ENCODE measurements at places on chromosomes 4 and X.
A peak's percentile ranks its signal among the peaks of the same experiment; 100 is the strongest.

DNA sequence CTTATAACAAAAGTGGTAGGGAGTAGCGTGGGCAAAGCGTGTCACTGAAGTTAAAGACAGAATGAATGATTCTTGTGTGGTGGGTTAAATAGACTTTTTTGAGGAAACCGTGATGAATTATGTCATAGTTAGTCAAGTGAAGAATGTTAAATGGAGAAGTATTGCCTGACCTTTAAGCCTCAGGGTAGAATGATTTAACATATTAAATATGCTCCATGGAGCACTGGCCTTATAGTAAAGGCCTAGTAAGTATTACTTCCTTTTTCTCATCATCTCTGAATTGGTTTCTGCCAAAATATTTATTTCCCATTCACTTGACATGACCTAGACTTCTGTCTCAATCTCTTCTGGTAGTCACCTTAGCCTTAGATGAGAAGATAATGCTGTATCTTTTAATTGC, 23.7 kb downstream of the MAGEB1 start:
- no peak for DNase-seq

DNA sequence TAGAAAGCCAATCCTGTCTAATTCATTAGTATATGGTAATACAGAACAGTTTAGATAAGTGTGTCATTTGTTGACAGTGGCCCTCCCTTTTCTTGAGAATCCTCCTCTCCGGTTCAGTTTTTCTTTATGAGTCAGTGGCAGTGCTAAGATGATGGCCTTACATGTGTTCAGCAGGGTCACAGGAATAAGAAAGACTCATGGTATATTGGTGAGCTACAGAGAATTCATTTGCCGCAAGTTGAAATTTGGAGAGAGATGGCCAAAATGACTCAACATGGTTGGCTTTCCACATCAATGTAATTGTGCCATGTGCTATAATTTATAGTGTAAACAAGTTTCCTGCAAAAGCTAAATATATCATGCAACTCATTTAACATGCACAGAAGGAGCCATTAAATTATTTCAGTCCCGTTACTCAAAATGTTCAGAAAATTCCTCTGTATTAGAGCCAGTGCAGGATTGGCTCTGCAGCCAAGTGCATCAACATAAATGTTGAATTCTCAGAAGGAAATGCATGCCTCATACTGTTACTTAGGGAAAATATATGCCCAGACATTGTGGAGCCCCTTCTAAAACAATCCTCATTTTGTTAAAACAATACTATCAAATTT, 374.3 kb downstream of the AFF2 start:
- DNase-seq, result no peak

- DNase-seq, result no peak
Measured at GRCh38 chr4:115154826-115155225, 41.4 kb upstream of the NDST4 start.

- peak; percentile 25 for DNase-seq
Measured at GRCh38 chr4:183986971-183987946, 82.2 kb downstream of the STOX2 start.

DNA sequence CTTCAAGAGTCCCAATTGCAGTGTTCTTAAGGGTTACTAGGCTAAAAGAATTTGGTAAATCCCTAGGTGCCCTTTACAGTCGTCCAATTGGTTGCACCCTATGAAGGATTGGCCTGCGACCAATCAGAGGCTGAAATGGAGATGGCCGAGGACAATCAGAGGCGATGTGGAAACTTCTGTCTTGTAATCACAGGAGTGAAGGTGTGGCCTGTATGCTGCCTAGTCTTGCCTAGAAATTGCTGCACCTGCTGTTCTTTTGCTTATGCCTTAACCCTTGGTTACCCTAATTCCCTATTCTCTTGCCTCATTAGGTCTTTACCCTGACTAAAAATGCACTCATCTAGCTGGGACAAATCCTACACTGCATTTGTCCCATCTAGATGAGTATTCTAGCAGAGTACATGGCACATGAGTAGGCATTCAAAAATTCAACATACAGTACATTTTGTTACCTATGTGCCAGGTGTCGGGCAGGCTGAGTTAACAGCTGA, 1.0 kb upstream of the DCK start:
- no peak for DNase-seq

- DNase-seq, result no peak
Measured at GRCh38 chrX:40947276-40947675, 138.0 kb upstream of the USP9X start.

DNA sequence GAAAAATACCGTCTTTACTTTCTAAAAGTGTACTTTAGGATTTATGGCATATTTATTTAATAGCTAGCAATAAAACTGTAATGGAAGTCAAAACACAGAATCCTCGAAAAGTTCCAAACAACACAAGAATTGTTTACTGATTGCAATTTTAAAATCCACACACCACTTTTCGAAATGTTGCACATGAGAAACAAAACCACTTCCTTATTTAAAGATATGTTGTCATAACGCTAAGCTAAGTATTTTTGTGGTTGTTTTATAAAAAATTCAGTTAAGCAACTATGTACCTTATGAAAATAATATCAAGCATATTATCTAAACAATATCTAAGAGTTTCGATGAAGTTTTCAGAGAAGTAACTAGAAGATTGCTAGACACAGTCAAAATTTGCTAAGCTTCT, 344 bp downstream of the TMPRSS11D start:
- DNase-seq, result no peak

- DNase-seq, result no peak
Measured at GRCh38 chr4:48405924-48406323, 64.6 kb downstream of the SLAIN2 start.

- DNase-seq, result no peak
Measured at GRCh38 chr4:188195389-188195985, 56.2 kb downstream of the TRIML1 start.

GRCh38 chr4:41426539-41426938, 111.4 kb upstream of the LIMCH1 start:
- DNase-seq, result no peak

DNA sequence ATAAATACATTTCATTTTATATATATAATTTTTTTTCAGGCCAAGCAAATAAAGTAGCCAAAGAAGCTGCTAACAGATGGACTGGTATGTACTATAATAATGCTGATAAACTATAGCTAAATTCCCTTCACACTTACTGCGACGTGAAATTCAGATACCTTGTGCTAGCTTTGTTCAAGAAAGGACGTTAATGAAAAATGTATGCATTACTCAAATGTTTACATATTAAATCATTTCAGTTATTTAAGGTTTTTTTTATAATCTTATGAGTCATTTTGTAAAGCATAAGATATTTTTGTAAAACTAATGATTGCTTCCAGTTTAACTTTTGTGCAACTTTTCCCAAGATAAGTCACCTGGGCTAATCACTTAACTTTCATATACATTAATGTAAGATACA, 57.2 kb upstream of the TMEM131L start:
- no peak for DNase-seq

- DNase-seq, result no peak
Measured at GRCh38 chr4:26746802-26747213, 113.8 kb upstream of the STIM2 start.

DNA sequence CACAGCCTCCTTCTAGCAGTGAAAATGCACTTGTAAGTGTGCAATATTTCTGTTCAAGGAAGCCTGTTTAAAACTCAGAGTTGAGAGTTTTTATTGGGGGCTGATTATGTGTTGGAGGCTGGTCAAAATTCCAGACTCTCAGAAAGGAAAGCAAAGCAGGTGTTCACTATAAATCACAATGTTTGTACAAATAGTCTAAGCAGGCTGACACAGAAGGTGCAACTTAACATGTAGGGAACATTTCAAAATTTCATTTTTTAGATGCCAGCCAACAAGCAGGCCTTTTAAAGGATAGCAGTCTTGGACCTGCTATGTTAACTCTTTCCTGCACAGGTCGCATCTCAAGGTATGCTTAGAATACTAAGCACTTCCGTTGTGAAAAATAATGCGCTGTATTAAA, 112.3 kb upstream of the IL13RA1 start:
- DNase-seq, result no peak

GRCh38 chrX:78708262-78708661, 39.3 kb upstream of the LPAR4 start:
- no peak for DNase-seq

DNA sequence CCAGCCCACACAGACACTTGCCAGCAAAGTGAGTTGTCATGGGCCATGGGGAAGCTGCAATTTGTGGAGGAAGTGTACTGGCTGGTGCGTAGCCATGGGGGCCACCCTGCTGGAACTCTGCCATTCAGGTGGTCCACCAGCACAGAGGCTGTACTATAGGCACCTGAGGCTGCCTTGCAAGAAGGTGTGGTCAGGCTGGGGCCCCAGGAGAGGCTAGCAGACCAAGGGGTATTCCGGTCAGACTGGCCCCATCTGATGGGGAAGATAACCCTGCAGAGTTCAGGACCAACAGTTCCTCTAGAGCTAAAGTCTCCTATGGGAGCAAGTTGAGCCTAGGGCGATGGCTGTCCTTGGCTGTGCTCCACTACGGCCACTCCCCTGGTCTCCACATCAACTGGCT, 136.1 kb downstream of the DCAF12L2 start:
- DNase-seq, result no peak

GRCh38 chrX:41686788-41687187, 2.0 kb upstream of the GPR34 start:
- DNase-seq, result no peak

DNA sequence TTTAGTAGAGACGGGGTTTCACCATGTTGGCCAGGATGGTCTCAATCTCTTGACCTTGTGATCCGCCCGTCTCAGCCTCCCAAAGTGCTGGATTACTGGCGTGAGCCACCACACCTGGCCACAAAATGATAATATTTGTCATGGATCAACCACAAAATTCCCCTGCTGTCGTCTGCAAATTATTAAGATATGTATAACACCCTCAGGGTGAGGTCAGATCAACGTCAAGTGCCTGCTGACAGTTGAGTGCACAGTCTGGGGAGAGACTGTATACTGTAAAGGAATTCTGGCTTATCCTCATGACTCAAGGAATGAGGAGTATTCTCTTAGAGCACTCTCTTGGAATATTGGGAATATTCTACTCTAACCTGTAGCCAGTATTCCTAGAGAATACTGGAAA, 11.2 kb downstream of the EPGN start:
- DNase-seq, result no peak

DNA sequence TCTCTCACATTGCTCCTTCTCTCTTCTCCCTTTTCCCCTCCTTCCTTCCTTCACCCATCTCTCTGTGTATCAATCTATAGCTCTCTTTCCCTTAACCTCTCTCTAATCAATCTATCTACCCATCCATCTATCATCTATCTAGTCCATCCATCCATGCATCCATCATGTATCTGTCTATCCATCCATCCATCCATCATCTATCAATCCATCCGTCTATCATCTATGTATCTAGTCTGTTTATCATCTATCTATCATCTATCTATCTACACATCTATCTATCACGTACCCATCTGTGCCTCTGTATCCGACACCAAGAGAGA, 307.5 kb downstream of the DHRSX start:
- DNase-seq, result no peak

DNA sequence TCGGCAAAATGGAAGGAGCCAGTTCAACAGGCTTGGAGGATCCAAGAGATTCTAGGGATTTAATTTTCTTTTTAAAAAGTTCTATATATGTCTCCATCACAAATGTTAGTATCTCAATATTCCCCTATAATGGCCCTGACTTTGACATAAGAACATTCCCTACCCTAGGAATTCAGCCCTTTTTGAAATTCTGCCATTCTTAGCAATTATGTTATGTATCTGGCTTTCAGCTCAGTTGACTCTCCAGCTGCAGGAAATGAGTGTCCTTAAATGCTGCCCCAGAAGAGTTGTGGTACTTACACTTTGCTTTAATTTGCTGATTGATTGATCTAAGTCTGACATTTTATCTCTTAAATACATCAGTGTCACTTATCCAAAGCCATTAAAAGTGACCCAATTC, 1454.3 kb downstream of the FSTL5 start:
- DNase-seq, result no peak

GRCh38 chr4:75232546-75232945, 281.7 kb downstream of the RCHY1 start:
- DNase-seq, result no peak

GRCh38 chrX:71366674-71367256, 608 bp downstream of the TAF1 start:
- no peak for DNase-seq

DNA sequence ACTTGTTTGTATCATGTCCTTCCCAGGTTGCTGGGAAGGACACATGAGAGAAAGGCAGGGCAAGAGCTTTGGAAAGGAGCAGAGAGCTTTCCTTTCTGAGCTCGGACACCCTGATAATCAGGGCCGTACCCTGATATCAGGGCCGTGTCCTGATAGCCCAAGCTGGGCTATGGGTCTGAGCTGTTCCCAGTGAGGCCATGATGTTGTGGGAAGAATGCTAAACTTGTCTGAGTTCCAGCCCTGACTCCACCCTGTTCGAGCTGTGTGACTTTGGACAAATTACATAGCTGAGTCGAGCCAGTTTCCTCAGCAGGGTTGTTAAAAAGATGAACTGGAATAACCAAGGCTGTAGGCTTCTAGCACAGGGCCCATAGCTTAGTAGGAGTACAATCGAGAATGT, 3.3 kb upstream of the CXCR3 start:
- no peak for DNase-seq

DNA sequence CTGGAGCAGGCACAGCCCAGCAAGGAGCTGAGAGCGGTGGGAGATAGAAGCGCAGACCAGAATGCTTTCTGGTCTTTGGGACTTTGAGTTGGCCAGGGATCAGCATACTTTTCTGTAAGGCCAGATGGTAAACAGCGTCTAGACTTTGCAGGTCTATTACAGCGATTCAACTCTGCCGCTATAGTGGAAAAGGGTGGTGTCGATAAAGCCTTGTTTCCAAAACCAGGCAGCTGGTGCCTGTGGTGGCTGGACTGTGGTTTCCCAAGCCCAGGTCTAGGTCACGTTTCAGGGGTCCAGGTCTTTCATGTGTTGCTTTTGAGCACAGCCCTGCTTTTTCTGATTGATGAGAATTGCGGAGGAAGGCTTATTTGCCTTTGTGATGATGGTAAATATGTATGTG, 40.1 kb downstream of the HTT-AS start:
- no peak for DNase-seq

DNA sequence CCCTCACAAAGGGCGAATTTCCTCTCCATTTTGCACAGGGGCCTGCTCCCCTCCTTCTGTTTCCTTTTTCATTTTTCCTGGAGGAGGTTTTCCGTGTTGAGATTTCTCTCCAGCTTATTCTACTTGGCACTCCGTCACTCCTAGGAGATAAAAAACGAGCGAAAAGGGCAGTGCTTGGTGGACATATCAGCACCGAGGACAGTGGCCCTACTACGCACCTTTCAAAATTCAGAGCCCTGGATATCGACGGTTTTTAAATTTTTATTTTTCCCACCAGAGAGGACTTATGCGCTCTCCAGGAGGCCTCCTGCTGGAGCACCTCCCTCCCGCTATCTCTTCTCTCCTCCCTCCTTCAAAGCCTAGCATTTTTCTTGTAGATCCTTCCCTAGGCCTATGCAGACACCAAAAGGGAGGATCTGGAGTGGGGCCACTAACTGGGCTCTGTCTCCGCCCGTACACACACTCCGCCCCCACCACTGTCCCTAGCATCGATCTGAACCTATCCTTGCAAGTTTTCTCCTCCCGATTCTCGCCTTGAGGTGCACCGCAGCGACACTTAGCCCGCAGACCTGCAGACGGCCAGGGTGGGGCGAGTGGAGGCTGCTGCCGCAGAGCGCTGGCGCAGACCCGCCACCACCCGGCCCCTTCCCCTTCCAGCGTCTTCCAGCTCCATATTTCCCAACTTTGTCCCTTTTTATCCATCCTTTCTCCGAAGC, 8.5 kb upstream of the TCEAL9 start:
- DNase-seq, result no peak

GRCh38 chr4:146520896-146521540, 722 bp downstream of the SLC10A7 start:
- DNase-seq, result no peak

GRCh38 chr4:46975812-46976553, 17.4 kb downstream of the GABRA4 start:
- no peak for DNase-seq
